MCF 10A (cell line): ENCODE measurements at places on chromosomes 4 and X.

DNA sequence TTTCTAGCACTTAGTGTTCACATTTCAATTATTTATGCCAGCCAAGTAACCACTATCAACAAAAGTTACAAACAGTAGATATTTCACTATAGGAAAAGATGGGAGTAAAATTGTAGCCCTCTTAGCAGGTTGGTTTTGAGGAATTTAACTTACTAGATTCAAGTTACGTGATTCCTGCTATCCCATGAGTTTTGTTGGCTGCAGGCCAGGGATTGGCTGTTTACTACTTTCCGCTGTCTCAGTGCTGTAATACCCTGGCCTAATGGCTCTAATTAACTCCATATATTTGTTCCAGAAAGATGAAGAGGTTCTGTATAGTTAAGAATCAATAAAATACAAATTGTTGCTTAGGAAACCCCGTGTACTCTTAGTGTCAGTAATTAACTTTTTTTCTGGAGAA, 55.5 kb upstream of the MAGED1 start:
- DNase-seq = peak; percentile 27

- no peak for DNase-seq
These were observed 33.2 kb upstream of the MSANTD1 start for GRCh38 chr4:3215733-3216132.

DNA sequence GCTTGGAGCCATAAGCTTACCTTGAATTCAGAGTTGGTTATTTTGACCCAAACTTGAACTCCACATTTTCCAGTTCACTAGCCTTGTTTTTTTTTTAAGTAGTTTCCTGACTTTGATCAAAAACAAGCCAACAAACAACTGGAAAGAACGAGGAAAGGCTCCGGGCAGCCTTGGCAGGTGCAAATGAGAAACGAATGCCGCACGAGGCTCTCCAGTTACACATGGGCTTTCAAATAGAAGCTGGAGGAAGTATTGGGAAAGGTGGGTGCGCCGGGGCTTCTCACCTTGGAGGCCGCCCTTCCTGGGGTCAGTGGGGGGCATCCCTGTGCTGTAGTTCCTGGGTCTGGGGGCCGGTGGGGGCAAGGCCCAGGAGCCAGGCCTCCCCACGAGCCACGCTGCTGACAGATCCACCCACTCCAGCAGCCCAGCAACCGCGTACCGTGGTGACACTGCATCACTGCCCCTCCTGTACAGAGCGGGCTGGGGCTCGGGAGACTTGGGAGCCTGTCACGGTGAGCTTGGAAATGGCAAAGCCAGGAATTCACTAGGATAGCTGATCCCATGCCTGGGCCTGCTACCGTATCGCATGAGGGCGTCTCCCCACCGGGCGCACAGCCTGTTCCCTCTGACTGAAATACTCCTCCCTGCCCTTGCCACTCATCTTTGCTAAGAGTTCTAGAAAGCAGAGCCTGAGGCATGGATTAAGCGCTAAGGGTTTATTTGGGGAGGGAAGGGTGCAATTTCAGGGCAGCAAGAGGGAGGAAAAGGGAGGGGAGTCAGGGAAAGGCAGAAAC, 50.9 kb upstream of the ADRA2C start:
- no peak for DNase-seq

GRCh38 chrX:69045616-69046345, 119.5 kb downstream of the PJA1 start:
- no peak for DNase-seq

DNA sequence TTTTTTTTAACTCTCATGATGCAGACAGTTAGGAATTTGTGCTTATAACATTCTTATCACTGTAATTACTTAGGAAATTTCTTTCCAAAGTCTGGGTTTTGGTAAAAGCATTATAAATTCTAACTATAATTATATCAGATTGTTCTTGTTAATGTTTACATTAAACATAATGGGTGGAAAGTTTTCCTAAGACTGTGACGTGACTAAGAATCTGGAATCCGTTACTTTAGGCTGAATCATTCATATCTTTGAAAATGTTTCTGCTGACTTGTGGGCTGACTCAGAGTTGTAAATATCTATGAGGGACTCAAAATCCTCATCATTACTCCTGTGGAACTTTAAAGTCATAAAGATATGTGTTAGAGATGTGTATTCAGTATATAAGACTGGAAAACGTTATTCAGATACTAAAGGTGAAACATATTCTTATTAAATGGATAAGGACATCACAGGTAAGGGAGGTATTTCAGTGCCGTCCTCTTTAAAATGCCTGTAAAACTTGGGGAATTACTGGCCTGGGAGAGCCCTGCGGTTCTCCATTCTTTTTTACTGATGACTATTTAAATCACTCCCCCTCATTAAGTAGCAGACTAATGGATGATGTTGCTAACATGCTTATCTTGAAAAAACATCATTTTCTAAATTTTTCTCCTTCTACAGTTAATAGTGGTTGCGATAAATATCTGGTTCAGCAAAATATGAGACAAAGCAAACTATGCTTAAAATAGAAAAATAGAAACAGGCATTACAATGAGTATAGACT, 159.0 kb downstream of the DCLK2 start:
- DNase-seq = peak; percentile 74

DNA sequence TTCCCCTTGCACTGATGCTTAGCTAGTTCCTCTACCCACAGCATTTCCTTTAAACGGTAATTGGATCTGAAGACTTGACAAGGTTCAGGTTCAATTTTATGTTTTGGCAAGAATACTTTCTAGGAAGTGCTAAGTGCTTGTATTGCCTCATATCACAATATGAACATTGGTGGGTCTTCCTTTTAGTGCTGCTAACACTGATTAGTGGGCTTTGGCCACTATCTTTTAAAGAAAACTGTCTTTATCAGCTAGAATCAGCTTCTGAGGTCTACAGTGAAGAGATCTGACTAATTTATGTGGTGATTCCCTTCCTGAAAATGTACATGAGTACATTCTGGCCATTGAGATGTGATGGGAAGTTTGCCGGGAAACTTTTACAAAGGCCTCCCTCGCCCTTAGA, 316.7 kb upstream of the KLF3 start:
- DNase-seq = no peak

GRCh38 chrX:70554081-70554480, 109.4 kb downstream of the DLG3 start:
- DNase-seq = peak; percentile 42

DNA sequence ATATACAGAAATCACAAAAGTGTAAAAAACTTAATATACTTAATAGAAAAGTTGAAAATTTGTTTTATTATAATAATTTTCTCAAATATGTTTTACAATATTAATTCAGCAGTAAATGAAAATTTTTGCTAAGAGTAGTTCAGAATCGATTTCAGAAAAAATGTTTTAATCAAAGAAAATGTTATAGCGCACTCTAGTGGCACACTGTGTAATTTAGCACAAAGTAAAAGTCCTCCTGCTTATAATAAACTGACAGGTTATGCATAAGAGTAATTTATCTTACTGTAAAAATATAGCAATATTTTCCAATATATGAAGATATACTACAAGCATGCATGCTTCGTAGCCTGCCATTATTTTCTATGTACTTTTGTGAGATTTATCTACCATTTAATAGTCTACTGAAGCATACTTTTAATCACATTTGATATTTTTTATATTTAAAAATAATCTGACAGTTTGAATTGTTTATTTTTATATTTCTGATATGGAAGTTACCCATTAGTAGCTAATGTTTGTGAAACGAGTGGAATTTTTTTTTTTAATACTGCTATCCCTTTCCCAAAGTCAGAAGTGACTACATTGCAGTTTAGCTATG, 217.9 kb upstream of the KLHL4 start:
- DNase-seq = peak; percentile 47

- no peak for DNase-seq
These were observed 24.7 kb upstream of the PRPS1 start for GRCh38 chrX:107603429-107604159.

GRCh38 chr4:26459054-26459755, 31.1 kb downstream of the CCKAR start:
- DNase-seq = peak; percentile 65

- no peak for DNase-seq
These were observed 638.7 kb downstream of the PCDH18 start for GRCh38 chr4:136893573-136893972.

DNA sequence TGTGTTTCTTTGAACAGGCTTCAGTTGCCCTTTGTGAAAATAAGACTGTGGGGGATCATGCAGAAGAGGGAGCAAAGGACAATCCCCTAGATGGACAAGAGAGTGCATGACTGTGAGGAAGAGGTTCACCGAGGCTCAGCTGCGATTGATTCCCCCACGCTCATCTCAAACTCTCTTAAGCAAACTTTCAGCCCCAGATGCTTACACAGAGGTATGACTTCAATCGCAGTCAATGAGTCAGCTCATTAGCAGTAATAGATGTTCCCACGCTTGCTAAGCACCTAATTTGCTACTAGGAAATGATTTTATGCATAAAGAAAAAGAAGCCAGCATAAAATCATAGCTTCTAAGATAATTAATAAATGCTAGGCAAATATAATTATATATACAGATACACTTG, 2256.1 kb upstream of the AGA start:
- no peak for DNase-seq

DNA sequence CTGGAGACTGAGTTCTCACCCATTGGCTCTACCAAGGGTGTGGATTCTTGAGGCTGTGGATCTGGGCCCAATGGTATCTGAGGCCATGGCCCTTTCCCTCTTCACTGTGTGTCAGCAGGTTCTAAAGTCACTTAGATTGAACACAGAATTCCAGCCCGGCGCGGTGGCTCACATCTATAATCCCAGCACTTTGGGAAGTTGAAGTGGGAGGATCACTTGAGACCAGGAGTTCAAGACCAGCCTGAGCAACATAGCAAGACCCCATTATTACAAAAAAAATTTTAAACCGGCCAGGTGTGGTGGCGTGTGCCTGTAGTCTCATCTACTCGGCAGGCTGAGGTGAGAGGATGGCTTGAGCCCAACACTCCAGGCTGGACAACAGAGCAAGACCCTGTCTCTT, 18.0 kb upstream of the XPNPEP2 start:
- DNase-seq = no peak

GRCh38 chr4:154622598-154622997, 10.1 kb upstream of the FGG start:
- peak; percentile 67 for DNase-seq
